Activated naive CD4-positive, alpha-beta T cell treated with Interleukin-2 at 50 U/mL for 16 hours (primary cell): ENCODE measurements at places on chromosomes 3 and 15.

- DNase-seq = no peak
Observed at GRCh38 chr3:105444725-105445124, 78.0 kb downstream of the ALCAM start.

GRCh38 chr15:49953421-49953820 lies 165.6 kb downstream of the ATP8B4 start:
- no peak for DNase-seq

DNA sequence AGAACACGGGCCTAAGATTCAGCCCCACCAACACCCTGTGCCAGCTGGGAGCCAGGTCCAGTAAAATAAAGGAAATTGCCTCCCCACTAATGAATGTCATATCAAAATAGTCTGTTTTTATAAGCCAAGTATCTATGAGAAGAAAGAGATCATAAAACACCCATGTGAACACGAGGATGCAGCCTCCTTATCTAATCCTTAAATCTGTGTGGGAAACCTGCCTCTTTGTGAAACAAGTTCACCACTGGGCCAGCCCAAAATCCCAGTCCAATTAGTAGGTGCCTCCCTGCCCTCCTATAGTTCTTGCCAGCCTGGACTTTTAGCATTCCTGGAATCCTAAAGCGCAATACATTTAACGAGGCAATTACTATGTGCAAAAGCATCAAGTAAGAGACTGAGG lies 42.0 kb downstream of the SCAPER start:
- DNase-seq = no peak

DNA sequence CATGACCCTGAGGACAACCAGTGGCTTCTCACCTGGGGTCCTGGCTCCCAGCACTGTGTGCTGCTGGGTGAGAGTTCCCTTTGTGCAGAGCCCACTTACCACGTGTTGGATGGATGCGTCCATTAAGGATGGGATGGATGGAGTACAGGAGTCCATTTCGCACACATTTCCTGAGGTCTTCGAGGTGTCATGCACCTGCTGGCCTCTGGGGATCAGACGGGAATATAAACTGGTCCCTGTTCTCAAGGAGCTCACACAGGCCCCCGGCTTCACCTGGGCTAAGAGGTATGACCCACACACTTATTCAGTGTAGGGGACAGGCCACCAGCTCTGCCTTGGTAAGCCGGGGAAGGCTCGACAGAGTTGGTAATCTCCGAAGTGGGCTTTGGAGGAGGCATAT lies 39.5 kb downstream of the MAGEF1 start:
- DNase-seq = no peak

- no peak for DNase-seq
Observed at GRCh38 chr3:143627336-143627735, 220.9 kb downstream of the SLC9A9 start.

GRCh38 chr3:170558427-170558826 lies 27.4 kb downstream of the SLC7A14 start:
- DNase-seq = no peak

GRCh38 chr3:29683018-29683993 lies 402.4 kb downstream of the RBMS3 start:
- DNase-seq = no peak

DNA sequence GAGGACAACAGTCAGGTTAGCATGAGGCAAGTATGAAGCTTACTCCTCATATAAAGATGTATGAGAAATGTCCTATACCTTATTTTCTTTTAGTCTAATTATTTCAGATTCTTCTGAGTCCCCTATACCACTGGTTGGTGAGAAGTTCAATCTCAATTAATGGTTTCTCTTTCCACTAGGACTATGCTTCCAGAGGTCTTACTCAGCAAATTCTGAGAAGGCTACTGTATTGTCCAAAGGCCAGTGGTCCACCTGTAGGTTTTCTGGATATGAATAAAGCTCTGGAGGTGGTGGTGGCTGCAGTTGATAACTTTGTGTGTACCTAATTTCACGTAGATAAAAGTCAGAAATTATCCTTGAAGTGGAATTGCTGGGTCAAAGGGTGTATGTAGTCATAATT lies 149.4 kb downstream of the EPHB1 start:
- no peak for DNase-seq

GRCh38 chr15:88625943-88626741 lies 5.0 kb downstream of the AEN start:
- no peak for DNase-seq

DNA sequence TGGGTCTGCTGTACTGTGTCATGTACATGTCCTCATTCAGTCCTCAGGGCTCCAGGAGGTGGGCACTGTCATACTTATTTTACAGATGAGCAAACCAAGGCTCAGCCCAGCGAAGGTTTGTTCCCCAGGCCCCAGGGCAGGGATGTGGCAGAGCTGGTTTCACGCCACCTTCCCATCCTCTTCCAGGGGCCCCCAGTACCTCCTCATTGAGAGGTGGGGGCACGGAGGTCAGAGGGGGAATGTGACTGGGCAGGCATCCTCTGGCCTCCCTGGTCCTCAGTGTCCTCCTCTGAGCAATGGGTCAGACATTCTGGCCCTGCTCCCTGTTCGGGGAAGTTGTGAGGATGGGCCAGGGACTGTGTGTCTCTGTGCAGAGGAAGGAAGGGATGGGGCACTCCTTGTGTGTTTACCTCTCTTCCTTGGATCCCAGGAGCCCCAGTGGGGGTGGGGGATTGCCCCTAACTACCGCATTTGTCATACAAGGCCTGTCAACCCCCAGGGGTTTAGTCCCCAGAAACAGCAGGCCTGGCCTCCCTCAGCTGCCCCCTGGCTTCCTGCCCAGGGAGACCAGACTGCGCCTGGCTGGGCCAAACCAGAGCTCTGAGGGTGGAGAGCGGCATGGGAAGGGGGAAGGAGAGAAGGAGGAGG lies 65.9 kb upstream of the LCTL start:
- DNase-seq = no peak

- no peak for DNase-seq
Observed at GRCh38 chr15:68285259-68285980, 7.9 kb downstream of the FEM1B start.

DNA sequence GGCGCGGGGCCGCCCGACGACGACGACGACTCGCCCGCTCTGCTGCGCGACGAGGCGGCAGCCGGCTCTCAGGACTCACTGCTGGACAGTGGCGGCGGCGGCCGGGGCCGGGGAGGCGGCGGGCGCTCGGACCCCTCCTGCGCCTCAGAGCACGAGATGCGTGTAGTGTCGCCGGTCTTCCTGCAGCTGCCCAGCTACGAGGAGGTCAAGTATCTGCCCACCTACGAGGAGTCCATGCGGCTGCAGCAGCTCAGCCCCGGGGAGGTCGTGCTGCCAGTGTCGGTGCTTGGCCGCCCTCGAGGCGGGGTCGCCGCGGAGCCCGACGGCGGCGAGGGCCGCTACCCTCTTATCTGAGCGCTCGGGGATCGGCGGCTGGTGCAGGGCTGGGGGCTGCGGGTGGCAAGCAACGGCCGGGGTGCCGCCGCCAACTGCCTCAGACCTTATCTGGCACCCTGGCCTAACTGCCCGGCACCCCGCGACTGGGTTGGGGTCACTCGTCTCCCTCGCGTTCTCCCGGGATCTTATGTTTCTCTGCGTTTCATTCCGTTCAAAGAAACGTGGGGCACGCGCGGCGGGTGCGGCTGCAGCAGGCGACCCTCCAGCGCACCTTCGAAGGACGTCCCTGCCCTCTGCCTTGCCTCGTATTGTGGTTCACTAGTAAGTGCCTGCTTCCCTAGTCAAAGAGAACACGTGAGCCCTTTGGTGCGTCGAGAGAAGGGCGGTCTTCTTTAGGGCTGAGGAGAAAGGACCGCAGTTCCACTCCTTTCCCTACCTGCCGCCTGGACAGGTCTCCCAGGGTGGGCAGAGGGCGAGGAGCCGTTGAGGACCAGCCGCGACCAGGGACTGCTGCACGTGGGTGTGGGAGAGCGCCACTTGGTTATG lies 1.0 kb downstream of the C3orf80 start:
- no peak for DNase-seq

DNA sequence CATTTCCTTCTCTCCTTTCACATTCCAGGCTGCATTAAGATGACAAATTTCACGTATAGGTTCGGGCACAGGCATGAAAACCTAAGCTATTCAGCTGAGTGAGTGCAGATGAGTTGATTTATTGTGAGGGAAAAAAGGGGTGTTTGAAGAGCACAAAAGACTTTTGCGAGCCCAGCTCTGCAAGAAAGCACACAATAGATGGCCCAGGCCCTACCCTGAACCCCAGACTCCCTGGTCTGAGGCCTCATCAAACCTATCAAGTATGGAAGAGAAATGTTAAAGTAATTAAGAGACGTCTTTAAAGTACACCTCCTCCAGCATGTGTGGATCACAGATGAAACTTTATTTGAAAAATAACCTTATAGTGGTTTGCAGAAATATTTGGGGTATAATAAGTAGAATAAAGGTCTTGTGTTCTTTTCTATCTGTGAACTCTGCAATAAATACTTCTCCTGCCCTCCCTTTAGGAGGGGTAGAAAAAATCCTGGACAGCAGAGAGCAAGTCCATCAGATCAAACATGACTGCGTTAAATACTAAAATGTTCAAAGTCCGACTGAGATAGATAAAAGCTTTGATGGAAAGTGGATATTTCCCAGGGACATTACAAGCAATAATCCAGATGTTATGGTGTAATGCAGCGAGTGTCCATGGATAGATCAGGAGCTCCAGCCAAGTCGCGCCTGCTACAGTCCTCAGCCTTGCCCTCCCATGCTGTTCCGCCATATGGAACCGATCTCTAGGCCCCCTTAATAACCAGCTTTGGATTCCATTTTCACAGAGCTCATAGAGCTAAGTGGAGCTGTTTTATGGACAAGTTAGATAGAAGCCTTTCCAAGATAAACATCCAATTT lies 121.5 kb downstream of the MCTP2 start:
- DNase-seq = no peak

GRCh38 chr15:89633585-89633984 lies 21.7 kb downstream of the KIF7 start:
- DNase-seq = no peak

DNA sequence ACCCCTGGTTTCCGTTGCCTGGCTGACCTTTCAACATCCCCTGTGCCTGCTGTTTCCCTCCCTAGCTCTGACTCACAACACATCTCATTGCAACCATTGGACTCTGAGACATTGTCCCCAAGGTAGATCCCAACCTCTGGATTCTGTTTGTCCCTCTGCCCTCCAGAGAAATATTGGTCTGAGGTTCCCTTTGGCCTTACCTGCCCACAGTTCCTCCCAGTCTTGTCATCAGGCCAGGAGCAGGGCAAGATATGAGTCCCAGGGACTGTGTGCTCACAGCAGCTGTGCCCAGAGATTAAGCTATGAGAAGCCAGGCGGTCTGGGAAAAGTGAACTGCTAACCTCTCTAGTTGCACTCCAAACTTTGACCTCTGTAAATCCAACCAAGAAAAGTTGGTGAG lies 168.2 kb upstream of the NR2F2 start:
- no peak for DNase-seq

DNA sequence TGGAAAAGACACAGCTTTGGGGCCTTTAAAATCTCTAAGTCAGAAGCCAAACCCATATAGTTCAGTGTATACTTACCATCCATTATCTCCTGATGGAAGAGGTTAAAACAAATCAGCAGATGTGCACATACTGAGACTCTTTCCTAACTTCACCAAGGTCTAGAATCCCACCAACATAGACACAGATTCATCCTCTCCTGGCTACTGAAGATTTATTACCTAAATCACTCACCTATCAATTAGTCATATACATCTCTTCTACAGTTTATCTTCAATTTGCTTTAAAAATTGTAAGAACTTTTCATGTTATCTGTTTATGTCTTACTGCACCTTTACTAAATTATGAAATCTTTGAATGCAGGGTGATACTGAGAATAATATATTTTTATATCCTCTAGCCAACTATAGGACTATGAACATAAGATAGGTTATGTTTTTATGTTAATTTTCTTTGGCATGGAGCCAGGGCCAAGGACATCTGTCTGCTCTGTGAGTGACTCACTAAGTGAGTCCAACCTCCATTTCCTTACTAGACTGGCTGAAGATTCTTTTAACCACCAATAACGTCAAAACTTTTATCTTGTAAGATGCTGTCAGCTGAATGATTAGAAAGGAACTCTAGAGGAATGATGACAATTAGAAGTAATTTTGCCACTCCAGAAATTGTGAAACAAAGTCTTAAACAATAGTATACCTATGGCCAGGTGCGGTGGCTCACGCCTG lies 397.6 kb downstream of the FOXP1 start:
- DNase-seq = no peak

DNA sequence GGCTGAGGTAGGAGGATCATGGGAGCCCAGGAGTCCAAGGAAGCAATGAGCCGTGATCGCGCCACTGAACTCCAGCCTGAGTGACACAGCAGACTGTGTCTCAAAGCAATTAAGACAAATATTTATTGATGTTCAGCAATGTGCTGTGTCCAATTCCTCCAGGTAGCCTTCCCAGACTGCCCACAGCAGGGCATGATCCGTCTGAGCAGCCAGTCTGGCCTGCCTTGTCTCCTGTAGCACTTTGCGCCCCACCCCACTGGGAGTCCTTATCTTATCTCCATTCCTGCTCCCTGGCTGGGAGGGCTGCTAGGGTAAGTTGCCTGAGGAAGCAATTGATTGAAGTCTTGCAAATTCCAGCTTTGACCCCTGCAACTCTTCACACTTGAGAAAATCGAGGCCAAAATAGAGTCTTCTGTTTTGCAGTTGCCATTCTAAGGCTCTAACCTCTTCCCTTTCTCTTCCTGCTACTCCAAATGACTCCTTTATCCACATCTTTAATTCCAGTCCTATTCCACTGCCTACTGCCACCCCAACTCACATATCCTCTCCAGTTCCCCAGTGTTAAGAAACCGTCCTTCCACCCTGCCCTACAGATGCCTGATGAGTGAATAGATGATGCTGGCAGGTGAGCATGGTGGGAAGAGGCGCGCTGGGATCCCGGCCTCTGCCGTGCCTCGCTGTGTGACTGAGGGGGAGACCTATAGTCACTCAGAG lies 26.9 kb upstream of the LCTL start:
- no peak for DNase-seq

DNA sequence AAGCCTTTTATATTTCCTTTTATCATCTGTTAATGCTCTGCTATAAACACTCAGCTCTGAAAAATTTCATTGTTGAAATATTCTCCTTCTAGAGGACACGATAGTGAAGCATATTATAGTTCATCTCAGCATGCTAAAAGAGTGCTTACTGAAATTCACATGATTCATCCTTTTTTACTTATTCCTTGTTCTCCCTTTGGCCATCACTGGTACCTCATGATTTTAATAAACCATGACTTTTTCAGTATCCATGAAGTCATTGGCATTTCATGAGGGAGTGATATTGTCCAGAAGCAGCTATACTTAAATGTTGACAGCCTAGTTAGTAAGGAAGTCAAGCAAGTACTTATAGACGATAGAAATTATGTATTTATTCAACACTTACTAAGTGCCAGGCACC lies 112.7 kb downstream of the PROS1 start:
- DNase-seq = no peak

DNA sequence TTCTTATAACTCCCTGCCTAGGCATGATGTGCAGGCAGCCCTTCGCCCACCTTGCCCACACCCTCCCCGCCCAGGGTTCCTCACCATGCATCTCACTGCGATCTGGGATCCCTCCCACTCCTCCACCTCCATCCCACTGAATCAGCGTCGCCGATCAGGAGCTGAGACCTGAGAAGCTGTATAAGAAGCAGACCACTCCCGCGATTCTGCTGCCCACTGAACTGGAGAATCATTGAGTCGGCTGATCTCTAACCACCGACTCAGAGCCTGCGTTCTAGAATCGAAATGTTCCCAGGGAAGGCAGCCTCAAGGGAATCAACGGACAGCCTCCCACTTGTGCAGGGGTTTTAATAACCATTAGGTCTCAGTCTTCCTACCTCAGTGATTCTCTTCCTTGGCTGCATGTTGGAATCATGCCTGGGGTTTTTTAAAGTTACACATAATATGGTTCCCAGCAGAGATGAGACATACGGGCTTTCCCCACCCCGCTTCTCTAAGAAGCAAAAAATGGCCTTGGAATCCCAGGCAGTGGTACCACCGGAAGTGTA lies 60.2 kb downstream of the TMEM44 start:
- DNase-seq = no peak

GRCh38 chr3:78130741-78131290 lies 1090.9 kb downstream of the ROBO2 start:
- DNase-seq = no peak
